T-helper 2 cell treated with Interferon-gamma antibody and Interleukin-4, amounts not matched to agents 5 μg/mL and 100 μg/mL, for 36 hours (primary cell): ENCODE measurements at places on chromosomes 12 and 14.

DNA sequence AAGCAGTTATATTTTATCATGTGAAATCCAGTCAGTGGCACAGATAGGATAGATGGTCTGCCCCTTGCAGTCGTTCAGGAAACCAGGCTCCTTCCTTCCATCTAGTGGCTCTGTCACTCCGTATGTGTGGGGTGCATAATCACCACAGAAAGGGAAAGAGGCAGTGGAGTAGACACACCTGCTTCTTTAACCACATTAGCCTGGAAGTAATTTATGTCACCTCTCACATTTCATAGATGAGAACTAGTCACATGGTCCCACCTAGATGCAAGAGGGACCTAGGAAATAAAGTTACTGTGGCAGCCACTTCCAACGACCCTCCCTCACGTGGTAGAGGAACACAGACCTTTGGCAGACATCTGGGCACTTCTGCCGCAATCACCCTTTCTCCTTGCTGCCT, 14.2 kb upstream of the RNU6-8 start:
- no peak for DNase-seq

- no peak for DNase-seq
Observed at GRCh38 chr12:11568762-11569478, 80.6 kb upstream of the ETV6 start.

- DNase-seq: no peak
Observed at GRCh38 chr14:26606729-26607312, 9.0 kb upstream of the NOVA1 start.

- DNase-seq: peak; percentile 90
Observed at GRCh38 chr14:30558675-30559555, at the start of gene G2E3. Gene G2E3 (plus strand): TSS chr14:30559158. CDS start chr14:30581080, 21,922 bp downstream.

DNA sequence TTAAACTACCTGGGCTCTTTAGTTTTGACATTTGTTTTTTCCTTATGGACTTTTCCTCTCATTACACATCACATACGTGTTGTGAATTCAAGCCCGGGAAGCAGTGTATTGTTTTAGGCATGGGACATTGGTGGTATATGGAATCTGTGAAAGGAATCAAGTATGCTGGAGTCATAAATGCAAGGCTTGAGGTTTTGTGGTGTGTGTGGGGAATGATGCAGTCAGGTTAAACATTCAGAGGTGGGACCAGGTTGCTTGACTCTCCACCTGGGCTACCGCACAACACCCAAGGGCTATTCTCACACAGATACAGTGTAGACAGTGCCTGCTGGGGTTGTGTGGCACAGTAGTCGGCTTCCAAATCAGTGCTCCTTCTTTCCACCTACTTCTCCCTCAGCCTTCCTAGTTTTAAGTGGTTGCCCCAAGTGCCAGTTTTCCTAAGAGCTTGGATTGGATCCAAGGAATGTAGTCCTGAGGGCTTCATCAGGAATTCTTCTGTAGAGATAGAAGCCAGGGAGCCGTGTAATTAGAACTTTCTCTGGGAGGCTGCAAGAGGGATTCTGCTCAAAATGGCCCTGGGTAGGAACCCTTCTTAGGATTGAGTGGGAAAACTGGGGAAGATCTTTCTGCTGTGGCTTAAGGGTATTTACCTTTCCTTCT, 243.7 kb downstream of the C12orf75 start:
- no peak for DNase-seq

DNA sequence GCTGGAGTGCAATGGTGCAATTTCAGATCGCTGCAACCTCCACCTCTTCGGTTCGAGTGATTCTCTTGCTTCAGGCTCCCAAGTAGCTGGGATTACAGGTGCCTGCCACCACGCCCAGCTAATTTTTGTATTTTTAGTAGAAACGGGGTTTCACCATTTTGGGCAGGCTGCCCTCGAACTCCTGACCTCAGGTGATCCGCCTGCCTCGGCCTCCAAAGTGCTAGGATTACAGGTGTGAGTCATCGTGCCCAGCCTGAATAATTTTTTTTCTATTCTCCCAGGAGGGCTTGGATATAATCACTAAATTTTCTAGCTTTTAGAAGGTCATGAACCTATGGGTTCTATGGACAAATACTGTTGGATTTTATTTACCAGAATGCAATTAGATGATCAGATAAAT, 44.7 kb upstream of the GNPNAT1 start:
- DNase-seq: no peak

DNA sequence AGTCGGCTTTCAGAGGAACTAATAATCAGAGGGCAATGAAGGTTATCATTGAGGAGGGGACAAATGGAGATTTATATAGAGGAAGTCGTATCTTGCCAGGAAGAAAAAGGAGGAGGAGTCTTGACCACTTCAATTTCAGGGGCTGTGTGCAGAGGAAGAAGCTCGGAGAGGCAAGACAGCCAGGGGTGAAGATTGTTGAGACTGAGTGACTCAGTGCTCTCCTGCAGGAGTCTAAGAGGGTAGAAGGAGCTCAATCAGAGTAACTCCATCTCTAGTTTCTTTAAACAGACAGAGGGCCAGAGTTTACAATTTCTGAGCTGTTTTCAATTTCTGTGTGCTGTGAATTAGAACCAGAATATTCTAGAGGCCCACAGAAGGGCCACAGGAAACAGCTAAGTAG, 439.3 kb upstream of the PRICKLE1 start:
- DNase-seq: no peak

DNA sequence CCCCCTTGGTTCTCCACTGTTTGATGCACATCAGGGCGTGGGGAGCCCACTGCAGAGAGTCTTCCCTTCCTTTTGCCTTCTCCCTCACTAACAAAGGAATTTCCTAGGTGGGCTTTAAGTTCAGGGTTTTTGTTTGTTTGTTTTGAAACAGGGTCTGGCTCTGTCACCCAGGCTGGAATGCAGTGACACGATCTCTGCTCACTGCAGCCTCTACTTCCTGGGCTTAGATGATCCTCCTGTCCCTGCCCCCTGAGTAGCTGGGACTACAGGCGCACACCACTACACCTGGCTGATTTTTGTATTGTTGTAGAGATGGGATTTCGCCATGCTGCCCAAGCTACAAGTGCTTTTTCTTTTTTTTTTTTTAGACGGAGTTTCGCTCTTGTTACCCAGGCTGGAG, 33.8 kb downstream of the EP400 start:
- no peak for DNase-seq

GRCh38 chr12:75170640-75171185, 38.9 kb downstream of the KCNC2 start:
- DNase-seq: no peak

DNA sequence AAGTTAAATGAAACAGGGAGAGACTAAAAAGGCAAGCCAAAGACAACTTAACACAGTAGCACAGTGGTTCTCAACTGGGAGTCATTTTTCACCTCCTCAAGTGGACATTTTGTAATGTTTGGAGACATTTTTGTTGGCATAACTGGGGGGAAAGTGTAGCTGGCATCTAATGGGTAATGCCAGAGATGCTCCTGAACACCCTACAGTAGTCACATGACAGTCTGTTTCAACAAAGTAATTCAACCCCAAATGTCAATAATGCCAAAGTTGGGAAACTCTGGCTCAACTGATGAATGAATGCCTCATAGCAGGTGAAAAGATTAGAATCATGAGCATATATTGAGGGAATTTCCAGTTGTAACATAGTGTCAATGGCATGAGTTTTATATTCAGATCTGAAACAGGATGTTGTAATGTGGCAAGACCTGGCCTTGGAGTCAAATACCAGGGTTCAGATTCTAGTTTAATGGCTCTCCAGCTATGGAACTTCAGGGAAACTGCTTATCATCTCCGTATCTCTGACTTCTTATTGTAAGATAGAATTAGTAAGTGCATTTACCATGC, 2.4 kb upstream of the OR4K5 start:
- no peak for DNase-seq

GRCh38 chr12:64603183-64603841, 7.0 kb upstream of the RASSF3 start:
- DNase-seq: no peak

DNA sequence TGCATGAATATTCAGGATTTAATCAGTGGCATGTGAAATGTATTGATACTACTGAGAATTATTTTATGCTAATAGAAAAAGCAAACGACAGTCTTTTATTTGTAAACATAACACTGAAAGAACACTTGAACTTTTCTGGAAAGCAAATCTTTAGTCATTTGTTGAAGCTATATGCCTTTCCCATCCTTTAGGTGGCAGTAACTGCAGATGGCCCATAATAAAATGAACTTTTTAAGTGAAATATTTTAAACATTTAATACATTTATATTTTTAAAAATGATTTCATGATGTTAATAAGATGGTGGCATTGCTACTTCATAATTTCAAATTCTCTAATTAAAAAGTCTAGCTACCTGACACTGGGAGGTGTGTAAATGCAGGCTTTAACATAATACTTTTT, 13.9 kb upstream of the KRR1 start:
- DNase-seq: no peak

DNA sequence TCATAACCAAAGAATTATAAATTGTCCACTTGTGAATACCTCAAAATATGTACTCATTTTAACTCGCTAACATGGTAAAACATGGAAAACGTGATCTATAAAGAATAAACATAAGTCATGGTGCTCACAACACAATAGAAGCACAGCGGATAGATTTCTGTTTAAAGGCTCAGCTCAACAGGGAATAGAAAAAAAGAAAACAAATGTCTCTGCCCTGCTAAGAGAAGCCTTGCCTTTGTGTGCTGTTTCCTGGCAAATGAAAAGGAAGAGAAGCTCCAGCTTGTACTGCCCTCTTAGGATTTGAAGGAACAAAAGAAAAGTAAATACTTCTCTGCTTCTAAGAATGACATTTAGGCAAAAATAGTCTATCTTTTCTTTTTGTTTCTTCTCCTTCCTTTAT, 121.0 kb upstream of the KRR1 start:
- no peak for DNase-seq

DNA sequence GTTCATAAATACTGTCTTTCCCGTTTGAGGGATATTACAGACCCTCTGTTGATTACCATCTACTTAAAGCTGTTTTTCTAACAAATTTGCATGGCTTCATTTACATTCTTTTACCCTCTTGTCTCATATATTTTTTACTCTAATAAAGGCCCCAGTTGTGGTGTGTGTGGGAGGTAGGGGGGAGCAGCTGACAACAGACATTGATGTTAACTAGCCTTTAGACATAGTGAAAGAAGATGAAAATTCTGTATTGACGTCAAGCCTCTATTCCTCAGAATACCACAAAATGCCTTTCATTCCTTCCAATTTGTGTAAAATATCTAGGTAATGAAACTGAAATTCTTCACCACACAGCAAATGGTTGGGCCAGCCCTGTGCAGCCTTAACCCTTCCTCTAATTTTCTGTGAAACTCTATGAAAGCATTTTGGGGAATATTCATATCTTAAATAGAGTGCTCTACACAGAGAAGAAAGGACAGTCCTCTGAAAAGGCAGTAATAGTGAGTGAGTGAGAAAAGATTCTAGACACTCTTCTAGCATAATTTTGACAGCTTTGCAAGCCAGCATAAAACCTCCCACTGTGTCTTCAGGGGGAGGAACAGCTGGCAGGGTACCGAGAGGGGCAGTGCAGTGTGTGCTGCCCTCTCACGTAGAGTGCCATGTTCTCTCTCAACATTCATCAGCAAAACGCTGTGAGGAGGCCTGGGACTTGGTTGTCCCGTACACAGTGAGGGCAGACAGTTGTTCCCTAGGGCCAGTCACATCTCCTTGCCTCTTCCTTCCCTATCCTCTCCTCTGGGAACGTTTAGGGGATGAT, 20.1 kb upstream of the CERS5 start:
- DNase-seq: peak; percentile 80

DNA sequence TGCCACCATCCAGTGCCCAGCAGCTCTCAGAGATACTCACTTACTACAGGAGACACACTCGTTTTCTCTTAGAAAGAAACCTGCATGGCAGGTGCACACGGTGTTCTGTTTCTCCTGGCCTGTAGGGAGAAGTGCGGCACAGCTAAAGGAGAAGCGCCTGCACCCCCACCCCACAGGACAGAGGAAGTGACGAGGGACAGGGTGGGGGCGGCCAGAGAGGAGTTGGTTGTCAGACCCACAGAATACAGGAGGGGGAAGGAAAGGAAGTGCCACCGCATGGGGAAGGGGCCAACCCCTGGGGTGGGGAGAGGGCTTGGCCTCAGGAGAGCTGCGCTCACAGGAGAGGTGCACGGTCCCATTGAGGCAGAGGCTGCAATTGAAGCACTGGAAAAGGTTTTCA, 8.8 kb downstream of the TNFRSF1A start:
- DNase-seq: no peak

- DNase-seq: no peak
Observed at GRCh38 chr14:74951443-74952179, 3.8 kb downstream of the PGF start.

DNA sequence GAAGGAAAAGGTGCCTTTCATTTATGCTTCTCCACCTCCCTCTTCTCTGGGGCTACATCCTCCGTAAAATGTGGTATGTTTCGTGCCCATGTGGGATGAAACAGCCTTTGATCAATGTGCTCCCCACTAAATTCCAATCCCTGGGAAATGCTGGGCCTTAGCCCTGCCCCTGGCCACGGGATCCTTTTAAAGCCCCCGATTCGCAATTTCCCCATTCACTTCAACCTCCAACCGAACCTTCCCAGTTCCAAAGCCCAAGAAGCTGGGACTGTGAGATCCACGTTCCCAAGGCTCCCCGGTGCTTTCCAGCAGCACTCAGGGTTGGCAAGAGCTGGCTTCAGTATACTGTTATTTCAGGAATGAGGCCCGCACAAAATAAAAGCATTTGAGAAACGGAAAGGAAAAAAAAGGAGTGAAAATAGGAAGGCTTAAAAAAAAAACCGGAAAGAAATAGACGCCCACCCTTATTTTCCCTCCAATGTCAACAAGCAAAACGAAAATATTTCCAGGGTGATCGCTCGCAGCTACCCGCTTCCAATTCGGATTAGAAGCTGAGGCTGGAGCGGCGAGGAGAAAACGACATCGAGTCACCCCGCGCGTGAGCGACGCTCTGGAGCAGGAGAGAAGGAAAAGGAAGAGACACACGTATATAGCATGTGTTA, 1.3 kb upstream of the FOXG1 start:
- DNase-seq: no peak

DNA sequence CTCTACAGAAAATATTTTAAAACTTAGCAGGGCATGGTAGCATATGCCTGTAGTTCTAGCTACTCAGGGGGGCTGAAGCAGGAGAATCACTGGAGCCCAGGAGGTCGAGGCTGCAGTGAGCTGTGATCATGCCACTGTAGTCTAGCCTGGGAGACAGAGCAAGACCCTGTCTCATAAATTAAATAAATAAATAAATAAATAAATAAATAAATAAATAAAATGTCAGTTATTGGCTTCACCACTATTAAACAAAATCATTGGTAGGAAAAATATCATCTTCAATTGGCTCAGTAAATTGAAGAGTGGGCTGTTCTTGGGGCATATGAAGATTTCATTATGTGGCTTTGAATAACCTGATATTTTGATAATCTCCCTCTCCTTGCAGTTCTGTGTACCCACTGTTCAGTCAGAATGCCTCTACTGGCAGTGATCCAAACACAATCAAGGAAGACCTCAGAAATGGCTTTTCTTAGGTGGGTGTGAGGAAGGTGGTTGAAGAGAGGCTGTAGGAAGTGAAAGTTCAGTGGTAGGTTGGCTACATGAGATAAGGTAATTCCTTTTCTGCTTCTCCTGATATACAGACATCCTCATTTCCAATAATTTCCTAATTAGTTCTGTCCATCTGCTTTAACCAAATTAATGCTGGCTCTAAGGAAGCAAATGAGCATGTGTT, 175.8 kb downstream of the MSRB3 start:
- no peak for DNase-seq
